HFF-Myc (cell line): ENCODE measurements at places on chromosomes 1 and 21.

GRCh38 chr1:204670152-204670927 is 15.2 kb downstream of the LRRN2 start:
- DNase-seq, result peak; percentile 12

DNA sequence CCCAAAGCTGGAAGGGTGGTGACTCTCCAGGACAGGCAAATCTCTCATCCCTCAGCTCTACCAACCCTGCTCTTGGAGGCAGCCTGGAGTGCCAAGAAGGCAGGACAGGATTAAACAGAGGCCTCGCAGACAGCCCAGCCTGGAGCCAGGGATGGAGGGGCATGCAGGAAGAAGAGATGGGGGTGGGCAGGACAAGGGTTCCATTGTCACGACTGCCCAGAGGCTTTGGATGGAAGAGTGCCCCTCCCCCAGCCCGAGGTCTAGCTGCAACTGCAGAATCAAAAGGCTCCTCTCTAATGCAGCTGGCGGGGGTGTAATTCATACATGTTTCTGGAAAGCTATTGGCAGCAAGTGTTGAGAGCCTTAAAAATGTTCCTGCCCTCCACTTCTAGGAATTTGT is 8.8 kb downstream of the RAB7B start:
- no peak for DNase-seq

DNA sequence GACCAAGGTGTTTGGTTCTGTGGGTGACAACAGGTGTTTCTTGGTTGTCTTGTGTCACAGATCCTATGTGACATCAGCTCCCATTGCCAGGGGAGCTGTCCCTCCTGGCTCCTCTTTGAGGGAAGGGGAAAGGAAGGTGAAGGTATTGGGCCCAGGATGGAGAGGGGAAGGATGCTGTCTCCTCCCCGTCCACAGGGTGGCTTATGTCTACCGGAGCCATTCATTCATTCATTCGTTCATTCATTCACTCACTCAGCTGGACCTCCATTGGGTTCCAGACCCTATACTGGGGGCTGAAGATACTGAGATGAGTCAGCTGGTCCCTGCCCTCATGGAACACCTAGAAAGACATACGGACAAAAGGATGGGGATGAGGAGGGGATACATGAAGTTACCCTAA is 38.9 kb downstream of the EPHB2 start:
- no peak for DNase-seq

DNA sequence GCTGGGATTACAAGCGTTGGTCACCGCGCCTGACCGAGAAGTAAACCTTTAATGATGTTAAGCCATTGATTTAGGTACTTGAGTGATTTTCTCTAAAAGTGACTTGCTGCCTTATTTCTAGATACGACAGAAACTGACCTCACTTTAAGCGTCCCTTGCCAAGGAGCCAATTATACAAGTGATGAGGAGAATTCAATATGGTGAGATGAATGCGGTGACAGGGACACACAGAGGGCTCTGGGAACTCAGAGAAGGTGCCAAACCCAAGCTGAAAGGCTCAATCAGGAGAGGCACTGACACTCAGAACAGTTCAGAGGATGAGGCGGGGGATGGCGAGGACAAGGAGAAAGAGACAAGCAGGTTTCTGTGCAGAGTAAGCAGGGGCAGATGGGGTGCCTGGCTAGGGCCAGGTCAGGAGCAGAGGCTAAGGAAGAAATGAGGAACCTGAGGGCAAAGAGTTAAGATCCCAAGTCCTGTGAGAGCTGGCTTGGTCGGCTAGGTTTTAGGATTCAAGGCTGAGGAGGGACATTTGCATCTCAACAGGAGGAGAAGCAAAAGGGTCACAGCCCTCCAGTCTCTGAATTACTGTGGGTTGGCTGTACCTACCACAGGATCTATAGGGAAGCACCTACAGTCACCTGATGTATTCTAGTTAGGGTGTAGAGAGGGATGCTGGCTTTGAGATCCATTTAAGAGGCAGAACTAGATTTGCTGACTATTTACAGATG is 83.2 kb upstream of the USP24 start:
- no peak for DNase-seq

- no peak for DNase-seq
These were observed 16.0 kb downstream of the DNAJC16 start for GRCh38 chr1:15542388-15543250.

- no peak for DNase-seq
These were observed 31.4 kb downstream of the NAV1 start for GRCh38 chr1:201570181-201570885.

DNA sequence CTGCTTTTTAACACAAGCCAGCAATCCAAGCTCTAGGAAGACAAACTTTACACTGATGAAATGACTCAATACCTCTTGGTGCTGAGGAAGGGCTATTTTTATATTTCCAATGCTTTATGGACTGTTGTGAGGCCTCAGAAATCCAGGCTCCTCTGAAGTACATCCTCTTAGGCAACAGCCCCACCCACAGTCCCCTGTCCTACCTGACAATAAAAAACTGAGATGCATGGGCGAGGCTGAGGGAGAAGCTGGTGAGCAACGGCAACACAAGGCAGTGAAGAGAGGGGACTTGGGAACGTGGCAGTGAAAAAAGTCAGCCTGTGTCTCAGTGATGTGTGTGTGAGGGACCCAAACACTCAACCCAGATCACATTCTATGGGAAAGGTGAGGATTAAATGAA is 10.1 kb upstream of the CPT2 start:
- DNase-seq, result no peak

DNA sequence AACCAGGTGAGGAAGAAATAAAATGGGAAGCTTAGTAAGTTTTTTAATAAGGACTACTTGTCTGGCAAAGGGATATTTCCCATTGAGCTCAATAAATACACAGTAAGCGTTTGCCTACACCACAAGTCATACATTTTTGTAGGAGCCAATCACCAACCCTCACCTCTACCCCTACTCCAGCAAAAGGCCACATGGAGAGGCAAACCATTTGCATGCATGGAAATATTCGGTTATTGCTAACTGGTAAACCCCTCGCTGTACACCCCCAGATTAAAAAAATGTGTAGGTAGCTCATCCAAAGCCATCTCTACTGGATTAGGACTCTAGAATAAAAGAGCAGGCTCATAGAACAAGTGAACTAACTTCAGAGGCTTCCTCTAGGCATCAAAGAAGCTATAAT is 21.1 kb downstream of the PDPN start:
- DNase-seq, result no peak

DNA sequence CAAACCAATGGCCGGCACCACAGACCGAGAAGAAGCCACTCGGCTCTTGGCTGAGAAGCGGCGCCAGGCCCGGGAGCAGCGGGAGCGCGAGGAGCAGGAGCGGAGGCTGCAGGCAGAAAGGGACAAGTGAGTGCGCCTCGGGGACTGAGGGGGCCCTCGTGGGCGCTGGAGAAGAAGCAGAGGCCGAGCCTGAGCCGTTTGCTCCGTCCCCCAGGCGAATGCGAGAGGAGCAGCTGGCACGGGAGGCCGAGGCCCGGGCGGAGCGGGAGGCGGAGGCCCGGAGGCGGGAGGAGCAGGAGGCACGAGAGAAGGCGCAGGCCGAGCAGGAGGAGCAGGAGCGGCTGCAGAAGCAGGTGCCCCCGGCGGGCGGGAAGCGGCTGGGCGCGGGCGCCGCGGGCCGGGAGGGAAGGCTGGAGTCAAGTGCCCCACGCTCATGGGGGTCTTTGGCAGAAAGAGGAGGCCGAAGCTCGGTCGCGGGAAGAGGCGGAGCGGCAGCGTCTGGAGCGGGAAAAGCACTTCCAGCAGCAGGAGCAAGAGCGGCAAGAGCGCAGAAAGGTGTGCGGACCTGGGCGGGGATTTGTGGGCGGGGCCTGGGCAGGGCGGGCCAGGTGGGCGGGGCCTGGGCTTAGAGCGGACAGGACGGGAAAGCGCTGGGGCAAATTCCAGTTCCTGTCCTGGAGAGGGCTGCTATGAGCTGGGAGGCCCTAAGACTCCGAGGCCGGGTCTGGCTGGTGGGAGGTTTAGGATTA is 22.7 kb downstream of the MAP7D1 start:
- no peak for DNase-seq

DNA sequence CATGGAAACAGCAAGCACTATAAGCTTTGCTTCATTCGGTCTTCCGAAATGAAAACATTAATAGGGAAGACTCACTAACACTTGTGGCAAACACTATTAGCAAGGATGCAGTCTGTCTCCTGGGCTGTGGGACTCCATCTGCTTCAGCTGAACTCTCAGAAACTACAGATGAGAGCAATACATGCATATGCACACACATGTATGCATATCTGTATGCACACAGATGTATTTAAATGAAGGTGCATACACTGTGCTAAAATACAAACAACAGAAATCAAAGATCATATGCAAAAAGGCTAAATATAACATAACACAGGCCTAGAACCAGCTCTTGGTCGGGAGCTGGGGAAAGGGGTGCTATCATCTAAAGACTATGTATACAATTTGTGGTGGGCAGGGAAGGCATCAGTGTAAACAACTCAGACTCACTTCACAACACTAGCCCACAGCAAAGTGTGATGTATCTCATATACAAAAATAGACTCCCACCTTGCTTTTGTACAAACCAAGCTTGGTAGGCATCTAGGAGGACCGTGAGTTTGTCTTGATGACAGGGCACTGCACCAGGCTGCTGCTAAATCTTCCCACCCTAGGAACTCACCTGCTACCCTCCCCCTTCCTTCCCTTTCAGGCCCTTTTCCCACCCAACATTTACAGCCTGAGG is 32.8 kb downstream of the CDC7 start:
- no peak for DNase-seq

GRCh38 chr21:29175408-29176134 is 45.1 kb downstream of the MAP3K7CL start:
- peak; percentile 43 for DNase-seq

- no peak for DNase-seq
These were observed 27.3 kb upstream of the PAX7 start for GRCh38 chr1:18603212-18603852.

DNA sequence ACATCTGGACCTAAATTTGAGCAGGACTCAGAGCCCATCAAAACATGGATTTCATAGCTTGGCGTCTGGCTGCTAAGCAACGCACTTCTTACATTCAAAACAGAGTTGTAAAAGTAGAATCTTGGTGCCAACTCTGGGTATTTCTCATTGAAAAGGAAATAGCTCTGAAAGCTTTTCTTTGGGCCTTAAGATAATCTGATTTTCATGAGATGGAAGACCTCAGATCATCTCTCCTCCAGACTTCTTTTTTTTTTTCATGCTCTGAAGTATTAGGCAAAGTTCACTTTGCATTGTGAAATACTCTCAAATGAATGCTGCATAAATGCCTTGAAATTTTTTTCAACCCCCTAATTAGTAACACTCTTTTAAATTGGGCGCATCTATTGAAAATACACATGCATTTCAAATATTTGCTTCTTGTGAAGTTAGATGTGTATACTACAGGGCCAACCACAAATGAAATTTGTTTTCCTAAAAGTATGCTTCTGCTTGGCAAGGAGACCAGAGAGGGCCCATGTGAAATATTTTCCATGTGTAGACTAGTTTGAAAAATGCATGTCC is 4.2 kb downstream of the ADAMTS5 start:
- no peak for DNase-seq

GRCh38 chr1:81375884-81376548 is 424.7 kb upstream of the ADGRL2 start:
- DNase-seq, result no peak

DNA sequence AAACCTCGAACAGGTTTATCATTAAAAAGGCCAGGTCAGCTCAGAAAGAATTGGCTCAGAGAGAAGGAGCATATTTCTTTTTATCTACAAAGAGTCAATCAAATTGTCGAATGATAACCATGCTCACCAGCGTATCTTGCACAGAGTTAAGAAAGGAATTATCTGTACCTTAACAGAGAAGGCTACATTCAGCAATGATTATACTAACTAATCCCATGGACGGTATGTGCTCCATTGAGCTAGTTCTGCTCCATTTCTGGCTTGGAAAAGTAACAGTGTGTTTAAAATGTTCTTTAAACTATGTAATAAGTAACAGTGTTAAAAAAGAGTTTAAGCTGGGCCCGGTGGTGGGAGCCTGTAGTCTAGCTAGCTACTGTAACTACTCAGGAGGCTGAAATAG is 4.2 kb downstream of the UBR4 start:
- no peak for DNase-seq

- DNase-seq, result no peak
These were observed 194.5 kb downstream of the HS2ST1 start for GRCh38 chr1:87108814-87109411.

DNA sequence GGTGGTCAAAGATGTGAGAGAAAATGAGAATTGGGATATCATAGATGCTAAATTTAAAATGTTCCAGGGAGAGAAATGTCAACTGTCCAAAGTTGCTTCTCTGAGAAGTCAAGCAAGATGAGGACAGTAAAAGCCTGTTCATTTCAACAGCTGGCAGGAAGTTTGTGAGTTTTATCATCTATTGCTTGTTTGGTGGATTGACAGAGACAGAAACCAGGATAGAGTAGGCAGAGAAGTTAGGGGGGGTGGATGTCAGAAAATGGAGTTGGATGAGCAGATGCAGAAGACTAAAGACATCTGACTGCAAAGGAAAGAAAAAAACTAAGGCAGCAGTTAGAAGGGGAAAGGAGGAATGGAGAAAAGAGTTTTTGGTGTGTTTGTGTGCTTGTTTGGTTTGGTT is 78.4 kb downstream of the AK5 start:
- no peak for DNase-seq

DNA sequence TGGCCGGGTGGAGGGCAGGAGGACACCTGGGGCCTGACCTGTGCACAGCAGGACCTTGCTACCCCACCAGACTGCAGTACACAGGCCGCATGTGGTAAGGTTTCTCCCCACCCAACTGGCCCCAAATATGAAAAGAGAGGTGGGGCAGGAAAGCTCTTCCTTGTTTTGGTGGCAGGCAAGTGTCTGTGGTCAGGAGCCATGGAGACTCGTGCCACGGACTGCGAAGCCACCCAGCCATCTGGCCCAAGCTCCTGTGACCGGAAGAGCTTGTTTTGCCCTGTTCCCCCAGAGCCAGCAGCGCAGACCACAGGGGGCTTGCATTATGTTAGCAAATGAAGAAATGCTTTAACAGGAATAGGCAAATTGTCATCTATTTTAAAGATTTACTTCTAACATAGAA is 54.9 kb downstream of the OLIG1 start:
- no peak for DNase-seq

- peak; percentile 10 for DNase-seq
These were observed 2.6 kb downstream of the KCNA3 start for GRCh38 chr1:110672001-110672752.

GRCh38 chr1:244211559-244211944 is 160.5 kb downstream of the ZBTB18 start:
- DNase-seq, result no peak

- DNase-seq, result no peak
These were observed 35.7 kb upstream of the CAP1 start for GRCh38 chr1:40004857-40005256.

- no peak for DNase-seq
These were observed 141.3 kb upstream of the NCAM2 start for GRCh38 chr21:20856926-20857325.

- DNase-seq, result peak; percentile 16
These were observed 5.2 kb upstream of the AGO3 start for GRCh38 chr1:35925741-35926140.

GRCh38 chr21:43467785-43468184 is 40.9 kb upstream of the SIK1 start:
- no peak for DNase-seq

DNA sequence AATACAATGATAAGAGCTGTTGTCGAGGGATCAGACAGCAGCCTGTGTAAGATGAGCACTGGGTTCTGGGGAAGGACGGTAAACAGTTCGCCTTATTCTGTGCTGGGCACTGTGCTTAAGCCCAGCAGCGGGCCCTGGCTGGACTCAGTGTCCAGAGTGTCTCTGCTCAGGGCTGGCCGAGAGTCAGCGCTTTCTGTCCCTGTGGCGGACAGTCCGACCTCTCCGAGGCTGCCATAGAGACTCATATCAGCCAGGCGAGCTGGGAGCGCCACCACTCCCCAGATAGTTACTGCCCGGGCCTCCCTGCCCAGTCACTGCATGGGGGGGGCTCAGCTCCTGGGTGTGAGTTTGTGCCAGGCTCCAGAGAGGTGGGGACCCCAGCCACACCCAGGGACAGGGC is 14.7 kb upstream of the NPHP4 start:
- no peak for DNase-seq
